Stimulated activated CD8-positive, alpha-beta memory T cell treated with anti-CD3 and anti-CD28 coated beads, Interleukin-7, amount 100 ng/mL, for 1 hour (primary cell): ENCODE measurements at places on chromosomes 5 and 9.

DNA sequence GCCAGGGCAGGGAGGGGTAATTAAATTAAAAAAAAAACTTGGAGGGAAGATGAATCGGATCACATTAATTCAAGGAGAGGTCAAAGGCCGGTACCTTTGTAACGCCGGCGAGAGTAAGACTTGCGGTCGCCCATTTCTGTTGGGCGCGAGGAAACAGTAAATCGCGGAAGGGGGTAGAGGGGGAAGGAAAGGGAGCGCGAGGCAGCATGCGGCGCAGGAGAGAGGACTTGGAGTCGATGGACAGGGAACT is 324 bp upstream of the RGMB start:
- no peak for DNase-seq

DNA sequence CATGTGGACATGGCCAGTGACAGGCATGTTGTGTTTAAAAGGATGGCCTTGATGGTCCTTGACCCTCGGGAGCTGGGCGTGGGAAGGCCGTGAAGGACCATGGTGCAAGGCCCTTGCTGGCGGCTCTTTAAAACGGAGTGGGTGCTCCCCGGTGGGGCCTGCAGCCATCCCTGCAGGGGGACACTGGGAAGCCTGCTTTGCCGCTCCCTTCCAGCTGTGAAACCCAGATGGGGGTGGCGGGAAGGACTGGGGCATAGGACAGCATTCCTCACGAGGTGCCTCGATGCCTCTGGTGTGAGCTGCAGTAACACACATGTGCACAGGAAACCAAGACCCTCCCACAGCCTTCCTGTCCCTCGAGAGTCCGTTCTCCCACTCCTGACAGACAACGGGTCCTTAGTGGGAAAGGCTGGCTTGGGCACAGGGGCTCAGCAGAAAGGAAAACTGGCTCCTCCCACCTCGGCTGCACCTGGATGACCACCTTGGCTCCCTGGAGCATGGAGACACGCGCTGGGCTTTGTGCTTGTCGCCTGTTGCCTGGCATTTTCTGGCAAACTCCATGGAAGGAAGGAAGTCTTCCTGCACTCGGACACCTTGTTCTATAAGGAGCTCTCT is 30.3 kb upstream of the IRX4 start:
- no peak for DNase-seq

DNA sequence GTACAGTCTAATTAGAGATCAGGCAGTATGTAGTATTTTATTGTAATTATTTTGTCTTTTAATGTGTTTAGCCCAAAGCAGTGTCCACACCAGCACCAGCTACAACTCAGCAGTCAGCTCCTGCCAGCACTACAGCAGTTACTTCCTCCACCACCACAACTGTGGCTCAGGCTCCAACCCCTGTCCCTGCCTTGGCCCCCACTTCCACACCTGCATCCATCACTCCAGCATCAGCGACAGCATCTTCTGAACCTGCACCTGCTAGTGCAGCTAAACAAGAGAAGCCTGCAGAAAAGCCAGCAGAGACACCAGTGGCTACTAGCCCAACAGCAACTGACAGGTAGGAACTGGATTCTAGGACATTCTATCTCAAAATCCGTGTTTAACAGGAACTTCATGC is 23.2 kb downstream of the RAD23B start:
- DNase-seq = no peak

DNA sequence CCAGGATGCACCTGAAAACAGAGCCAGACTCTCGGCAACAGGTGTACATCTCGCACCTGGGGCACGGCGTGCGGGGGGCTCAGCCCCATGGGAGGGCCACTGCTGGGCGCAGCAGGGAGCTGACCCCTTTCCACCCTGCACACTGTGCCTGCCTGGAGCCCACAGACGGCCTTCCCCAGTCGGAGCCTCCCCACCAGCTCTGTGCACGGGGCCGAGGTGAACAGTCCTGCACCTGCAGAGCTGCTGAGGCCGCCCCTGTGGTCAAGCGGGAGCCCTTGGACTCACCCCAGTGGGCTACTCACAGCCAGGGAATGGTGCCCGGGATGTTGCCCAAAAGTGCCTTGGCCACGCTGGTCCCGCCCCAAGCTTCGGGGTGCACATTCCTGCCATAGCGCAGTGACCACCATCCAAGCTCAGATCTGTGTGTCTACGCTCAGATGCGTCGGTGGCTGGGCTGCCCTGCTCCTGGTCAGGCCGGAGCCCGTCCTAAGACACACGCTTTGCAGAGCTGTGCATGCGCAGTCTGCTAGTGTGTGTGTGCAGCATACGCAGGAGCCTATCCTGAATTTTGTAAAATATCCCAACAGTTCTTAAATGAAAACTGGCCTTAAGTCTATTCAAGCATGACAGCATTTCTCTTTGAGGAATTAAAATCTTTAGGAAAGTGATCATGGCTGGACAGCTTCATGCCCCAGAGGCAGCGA is 8.4 kb upstream of the EXOC3 start:
- no peak for DNase-seq

- DNase-seq = no peak
Measured at GRCh38 chr9:31389075-31389474, 995.4 kb upstream of the ACO1 start.

DNA sequence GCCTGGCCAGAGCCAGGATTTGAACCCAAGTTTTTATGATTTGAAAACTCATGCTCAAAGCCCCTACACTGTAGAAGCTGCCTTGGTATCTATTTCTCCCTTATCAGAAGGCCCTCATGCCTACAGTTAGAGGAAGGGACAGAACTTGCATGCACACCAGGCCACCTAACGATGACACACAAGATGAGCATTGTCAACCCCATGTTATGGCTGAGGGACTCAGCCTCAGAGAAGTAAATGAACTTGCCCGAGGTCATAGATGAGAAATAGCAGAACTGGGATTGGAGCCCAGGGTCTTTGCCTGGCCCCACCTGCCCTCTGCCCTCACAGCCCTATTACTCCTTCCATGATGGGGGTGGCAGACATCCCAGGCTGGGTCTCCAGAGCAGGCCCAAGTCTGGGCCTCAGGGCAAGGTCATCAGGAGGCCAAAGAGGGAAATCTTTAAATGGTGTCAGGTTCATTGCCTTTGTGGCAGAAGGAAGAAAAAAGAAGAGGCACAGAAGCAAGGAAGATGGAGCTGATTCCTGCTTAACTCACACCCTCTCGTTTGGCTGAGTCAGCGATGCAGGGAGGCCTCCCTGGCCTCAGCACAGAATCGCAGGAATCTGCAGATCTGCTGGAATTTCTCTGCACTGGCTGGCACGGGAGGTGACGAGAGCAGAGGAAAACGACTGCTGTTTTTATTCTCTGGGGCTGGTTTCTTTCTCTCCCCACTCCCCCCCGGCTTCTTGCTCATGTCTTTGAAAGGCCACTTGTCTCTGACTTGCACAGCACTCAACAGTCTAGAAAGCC is 20.6 kb upstream of the CRB2 start:
- no peak for DNase-seq

- DNase-seq = no peak
Measured at GRCh38 chr5:137563646-137564397, 64.7 kb upstream of the SPOCK1 start.

- no peak for DNase-seq
Measured at GRCh38 chr9:16422114-16422513, 448.4 kb downstream of the BNC2 start.

DNA sequence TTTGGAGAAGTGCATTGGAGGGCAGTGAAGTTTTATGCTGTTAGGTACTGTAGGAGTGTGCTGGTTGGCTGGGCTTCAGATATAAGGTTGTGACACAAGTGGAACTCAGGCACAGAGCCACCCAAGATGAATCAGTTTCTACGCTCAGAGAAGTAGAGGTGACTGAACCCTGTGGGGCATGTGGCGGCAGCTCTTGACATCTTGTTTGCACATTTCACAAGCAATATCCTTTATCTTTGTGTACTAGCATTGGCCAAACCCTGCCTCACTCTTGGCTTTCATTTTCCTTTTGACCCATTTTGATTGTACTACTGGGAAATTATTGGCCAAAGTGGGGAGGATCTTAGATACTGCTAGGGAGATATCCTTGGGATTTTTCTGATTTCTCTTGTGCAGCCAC is 110.0 kb downstream of the PSAT1 start:
- no peak for DNase-seq

GRCh38 chr5:32420506-32420905 is 24.0 kb downstream of the ZFR start:
- no peak for DNase-seq

DNA sequence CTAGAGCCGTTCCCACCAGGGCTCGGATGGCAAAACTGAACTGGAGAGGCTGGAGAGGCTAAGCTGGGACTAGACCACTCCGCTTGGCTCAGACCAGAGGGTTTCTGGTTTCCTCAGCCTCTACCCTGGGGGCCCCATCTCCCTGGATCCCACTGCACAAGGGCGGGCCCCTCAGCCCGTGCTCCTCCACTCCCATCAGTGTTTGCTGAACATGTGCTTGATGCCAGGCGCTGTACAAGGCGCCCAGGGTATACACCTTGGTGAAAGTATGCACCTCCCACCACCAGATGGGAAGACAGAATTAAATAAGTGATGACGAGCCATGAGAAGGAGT is 18.0 kb downstream of the GPX3 start:
- no peak for DNase-seq

GRCh38 chr9:84691634-84692033 is 22.1 kb downstream of the NTRK2 start:
- no peak for DNase-seq

GRCh38 chr9:131713016-131713415 is 26.9 kb downstream of the RAPGEF1 start:
- no peak for DNase-seq

DNA sequence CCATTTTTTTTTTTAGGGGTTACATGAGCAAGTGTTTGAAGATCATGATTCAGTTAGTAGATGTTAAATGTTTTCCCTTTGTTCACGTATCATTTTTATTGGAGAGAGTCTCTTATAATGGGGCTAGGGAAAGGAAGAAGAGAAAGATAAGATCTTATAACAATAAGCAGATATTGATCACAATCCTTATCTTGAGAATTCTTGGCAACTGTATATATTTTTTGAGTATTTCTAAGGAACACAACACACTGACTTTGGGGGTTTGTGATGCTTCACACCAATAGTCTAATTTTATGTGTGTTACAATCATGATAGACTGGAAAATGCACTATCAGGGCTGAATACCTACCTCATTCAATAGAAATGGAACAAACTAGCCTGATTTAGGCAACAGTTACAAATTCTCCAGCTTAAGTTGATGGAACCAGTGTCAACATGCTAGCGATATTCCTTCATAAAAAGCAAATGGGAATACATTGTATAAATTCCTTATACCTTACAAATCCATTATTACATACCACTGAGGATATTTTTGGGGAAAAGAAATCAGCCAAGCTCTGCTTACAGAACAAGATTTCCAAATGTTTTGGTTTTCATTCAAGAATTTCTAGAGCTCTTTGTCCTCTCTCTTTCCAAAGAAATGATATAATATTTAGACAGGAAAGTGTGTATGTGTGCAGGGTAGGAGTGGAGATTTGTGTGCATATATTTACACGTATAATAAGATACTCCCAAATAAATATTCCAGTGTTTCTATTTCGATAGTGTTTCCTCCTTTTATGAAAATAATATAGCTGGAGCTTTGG is 41.5 kb downstream of the SVEP1 start:
- DNase-seq = no peak

DNA sequence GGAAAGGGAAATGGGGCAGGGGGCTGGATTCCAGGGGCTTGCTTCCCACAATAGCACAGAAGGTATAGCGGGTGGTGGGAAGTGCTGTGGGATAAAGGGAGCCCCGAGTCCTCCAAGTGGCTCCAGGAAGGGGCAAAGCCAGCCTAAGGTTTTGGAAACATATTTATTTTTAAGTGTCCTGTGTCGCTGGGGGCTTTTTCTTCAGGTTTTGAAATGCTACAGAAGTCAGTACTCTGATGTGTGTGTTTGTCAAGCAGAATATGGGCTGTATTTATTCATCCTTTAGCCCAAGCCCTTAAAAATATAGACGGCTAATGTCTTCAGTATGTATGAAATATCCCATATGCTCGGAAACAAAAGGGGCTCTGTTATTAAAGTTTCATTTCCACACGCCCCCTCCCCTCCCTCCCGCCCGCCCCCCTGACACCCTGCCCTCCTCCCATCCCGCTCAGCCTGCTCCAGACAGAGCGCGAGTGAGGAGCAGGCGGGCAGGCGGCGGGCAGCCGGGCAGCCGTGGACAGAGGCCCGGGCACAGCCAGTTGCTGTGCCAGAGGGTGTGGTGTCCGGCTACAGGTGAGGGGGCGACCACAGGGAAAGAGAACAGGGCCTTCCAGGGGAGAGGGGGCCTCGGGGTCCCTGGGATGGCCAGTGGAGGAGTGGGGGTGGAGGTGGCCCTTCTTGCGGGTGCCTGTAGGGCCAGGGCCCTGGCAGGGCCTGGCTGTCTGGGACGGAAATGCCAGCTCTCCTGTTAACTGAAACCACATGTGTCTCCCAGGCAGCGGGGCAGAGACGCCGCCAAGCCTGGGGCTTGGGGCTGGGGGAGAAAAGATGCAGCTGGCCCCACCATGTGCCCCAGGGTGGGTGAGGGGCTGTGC is 39.6 kb upstream of the SYNPO start:
- DNase-seq = no peak

DNA sequence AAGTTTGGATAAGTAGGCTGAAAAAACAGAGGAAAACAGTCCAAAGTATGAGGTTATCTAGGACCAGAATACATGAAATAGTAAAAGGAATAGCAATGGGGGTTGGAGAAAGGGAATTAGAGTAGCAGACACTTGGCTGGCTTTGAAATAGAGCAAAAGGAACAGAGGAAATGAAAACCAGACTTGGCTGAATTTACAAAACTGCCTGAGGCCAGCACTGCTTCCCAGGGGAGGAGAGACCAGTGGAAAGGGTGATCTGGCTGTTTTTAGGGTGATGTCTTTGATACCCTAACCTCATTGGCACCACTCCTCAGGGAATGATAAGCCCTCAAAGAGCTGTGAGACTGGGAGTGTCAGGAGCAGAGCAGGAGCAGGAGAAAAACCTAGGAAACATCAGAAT is 413.4 kb upstream of the SLC30A5 start:
- no peak for DNase-seq

GRCh38 chr9:90000925-90001324 is 396.1 kb downstream of the GADD45G start:
- DNase-seq = no peak

- DNase-seq = no peak
Measured at GRCh38 chr5:64165500-64166200, at the start of gene RNF180. RNF180 (plus strand) TSS chr5:64165843; CDS start chr5:64200808, 34,965 bp downstream.

GRCh38 chr5:91976451-91976850 is 593.3 kb upstream of the ARRDC3 start:
- no peak for DNase-seq

DNA sequence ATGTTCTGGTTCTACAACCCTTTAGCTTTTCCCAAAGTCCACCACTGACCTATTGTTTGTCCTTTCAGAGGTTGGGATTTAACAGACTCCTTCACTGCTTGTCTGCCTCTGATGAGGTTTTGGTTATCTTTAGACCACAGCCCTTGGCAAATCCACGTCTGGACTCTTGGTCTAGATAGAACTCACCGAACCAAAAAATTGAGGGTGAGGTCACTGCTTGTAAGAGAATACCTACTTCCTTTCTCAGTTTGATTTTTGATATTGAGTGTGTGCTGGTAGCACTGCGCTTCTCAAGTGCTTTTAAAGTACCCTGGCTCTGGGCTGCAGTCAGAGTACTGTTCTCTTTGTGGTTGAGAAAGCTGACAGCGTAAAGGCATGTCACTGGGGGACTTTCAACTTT is 61.7 kb downstream of the JMY start:
- DNase-seq = no peak

- no peak for DNase-seq
Measured at GRCh38 chr5:37789991-37790390, 49.9 kb downstream of the GDNF start.
